ENCODE measurements at places on chromosomes 1 and 21.

DNA sequence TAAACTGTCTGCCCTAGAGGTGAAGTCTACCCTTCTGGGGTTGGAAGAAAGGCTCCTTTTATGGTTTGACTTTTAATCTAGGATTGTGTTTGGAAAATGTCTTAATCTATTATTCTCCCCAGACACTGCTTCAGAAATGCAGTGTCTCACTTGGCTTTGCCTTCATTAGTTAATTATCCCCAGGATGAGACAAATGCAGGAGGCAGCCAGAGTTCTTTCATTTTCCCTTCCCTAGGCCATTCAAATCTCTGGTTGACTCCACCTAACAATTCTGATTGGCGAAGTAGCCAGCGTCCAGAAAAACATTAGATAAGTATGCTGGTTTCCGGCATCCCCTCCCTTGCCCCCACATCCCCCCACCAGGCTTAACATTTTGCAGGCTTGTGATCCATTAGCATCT lies 325.8 kb upstream of the PBX1 start:
- DNase-seq = no peak

- no peak for DNase-seq
These were observed 3.2 kb upstream of the RXFP4 start for GRCh38 chr1:155938220-155938627.

DNA sequence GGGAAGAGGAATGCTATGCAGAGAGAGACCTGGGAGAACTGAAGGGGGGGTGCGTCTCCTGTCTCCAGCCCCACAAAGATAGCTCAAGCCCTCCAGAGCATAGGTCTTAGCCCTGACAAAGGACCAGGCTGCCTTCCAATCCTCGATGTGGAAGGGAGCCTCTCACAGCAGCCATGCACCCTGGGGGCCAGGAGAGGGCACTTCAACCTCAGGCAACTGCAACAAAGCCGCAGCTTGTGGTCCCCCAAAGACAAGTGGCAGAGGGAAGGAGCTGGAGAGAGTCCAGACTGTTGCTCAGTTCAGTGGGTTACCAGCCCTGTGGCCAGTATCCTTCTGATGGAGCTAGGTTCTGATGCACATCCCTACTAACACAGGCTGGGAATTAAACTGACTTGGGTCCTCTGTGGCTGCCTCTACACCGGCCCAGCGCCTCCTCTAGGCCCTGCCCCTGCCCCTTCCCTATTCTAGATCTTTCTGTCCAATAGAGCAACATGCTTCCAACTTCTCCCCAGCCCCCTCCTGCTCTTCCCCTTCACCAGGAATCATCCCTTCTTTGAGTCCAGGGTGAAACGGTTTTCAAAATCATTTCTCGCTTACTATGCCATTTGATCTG lies 100.7 kb upstream of the SPATA6 start:
- no peak for DNase-seq

DNA sequence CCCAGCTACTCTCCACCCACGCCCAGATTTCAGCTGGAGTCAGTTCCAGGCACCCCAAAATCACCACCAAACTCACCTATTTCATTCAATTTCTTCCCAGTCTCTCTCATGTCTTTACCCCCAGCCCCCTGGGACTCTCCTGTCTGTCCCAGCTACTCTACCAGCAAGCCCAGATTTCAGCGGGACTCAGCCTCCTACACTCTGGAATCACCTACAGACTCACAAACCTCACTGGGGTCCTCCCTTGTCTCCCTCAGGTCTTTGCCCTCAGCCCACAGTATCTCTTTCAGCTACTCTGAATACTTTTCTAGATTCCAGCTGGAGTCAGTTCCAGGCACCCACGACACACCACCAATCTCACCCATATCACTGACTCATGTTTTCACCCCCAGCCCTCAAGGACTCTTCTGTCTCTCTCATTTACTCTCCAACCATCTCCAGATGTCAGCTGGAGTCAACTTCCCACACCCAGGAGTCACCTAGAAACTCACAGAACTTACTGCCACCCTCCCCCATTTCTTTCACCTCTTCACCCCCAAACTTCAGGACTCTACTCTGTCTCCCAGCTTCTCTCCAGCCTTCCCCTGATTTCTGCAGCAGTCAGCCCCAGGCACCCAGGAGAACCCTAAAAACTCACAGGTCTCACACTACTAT lies 1529.3 kb upstream of the TPTE start:
- no peak for DNase-seq

- DNase-seq = no peak
These were observed 58.2 kb downstream of the GADD45A start for GRCh38 chr1:67743072-67743725.

GRCh38 chr1:206589206-206589605 lies 23.1 kb downstream of the EIF2D start:
- no peak for DNase-seq

GRCh38 chr1:197677752-197678295 lies 97.5 kb downstream of the DENND1B start:
- no peak for DNase-seq

GRCh38 chr1:9687874-9688582 lies 36.5 kb downstream of the PIK3CD start:
- no peak for DNase-seq

- DNase-seq = no peak
These were observed 145.0 kb downstream of the PATJ start for GRCh38 chr1:61887076-61887867.

- DNase-seq = no peak
These were observed 1760.3 kb downstream of the NCAM2 start for GRCh38 chr21:22758478-22758877.

Data from stimulated activated CD8-positive, alpha-beta memory T cell treated with anti-CD3 and anti-CD28 coated beads, Interleukin-4, amount 100 ng/mL, for 4 hours (primary cell).